ENCODE measurements at places on chromosomes 6 and 20. TPM values are rescaled to one million over a fixed set of nuclear protein-coding genes. Genes with fewer than 3 reads are reported as not detected.

Gene KHDRBS2
- not detected for total RNA-seq

Gene TRAPPC3L
- total RNA-seq: not detected

Gene MICB
- 11.7 TPM for total RNA-seq

Gene GABRR1
- not detected for total RNA-seq

Gene LTB
- not detected for total RNA-seq

Gene DUSP15
- not detected for total RNA-seq

Data from IMR-90 (cell line).